ENCODE measurements at places on chromosomes 3 and 15. TPM values are rescaled to one million over a fixed set of nuclear protein-coding genes. Genes with fewer than 3 reads are reported as not detected.

DNA sequence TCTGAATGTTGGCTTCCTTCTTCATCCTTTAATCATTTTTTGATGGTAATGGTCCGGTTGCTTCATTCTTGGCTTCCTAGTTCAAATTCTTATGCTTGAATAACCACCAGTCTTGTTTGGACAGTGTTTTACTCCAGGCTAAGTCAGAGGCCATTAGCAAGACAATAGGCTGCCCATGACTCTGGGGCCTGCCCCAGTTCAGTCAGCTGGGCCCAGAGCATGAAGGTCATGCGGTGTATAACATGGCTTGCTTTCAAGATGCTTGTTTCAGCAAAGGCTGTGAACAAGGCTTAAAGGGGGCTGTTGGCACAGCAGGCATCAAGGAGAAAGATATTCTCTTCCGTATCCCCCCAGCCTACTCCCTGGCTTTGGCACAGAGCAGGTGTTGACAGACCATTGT lies 13.7 kb downstream of the TM4SF18 start:
- no peak overlapping the region for H3K4me3 ChIP-seq
- no peaks in the 10 kb centered on the region for H3K27me3 ChIP-seq

DNA sequence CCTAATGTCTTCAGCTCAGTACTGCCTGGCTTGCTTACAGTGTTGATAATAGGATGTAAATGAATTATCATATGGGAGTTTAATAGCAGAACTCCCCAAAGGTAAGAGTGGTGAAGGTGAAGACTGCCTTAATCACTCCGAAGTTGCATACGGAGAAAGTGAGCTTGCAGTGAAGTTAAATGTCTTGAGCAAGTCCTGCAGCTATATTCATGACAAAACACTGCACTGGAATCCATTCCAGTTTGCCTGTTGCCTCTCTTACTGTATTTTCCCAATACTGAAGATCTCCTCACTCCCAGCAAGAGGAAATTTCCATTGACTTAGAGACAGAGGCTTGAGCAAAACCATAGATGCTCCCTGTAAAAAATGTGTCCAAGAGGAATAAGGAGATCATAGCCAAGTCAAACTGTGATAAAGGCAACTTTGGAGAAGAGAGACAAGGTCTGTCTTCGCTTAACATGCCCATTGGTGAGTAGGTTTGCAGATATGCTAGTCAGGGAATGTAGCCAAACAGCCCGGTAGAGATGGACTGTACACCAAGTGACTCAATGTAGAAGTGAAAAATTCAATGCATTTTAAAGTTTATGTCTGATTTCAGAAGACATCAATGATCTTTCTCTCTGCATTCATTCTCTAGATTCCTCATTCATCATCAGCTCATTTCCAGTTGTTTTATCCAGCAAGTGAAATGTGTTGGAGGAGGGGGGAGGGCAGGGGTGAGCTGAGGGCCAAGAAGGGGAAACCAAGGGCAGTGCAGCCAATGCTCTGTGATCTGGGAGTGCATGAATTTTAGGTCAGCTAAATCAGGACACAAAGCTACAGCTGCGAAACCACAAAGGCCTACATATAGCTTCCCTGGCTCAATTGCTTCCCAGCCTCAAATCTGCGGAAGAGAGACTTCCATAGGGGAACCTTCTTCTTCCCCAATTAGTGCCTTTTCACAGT lies 667.1 kb upstream of the NR2F2 start:
- no peak overlapping the region for H3K27ac ChIP-seq
- no peaks in the 10 kb centered on the region for H3K36me3 ChIP-seq
- H3K27me3 ChIP-seq: no peaks in the 10 kb centered on the region
- H3K4me1 ChIP-seq: no peaks in the 10 kb centered on the region
- no peak overlapping the region for H3K4me3 ChIP-seq

DNA sequence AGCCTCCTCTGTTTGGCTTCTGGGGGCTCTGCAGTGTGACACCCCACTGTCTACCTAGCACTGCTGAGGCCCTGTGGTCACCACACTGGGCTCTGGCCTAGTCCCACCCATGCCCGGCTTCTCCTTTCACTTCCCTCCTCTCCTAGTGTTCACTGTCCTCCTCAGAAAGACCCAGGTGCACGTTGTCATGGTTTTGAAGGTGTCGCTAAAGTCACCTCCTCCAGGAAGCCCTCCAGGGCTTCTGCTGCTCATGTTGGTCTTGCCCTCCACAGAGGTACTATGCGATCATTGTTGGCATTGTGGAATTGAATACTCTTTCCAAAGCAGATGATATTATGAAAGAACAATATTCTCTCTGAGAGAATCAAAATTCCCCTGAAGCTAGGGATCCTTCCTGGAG lies 163.5 kb downstream of the GABRG3 start:
- H3K27me3 ChIP-seq: no peaks in the 10 kb centered on the region
- DNase-seq: no peak
- H3K4me3 ChIP-seq: no peak overlapping the region

- no peaks in the 10 kb centered on the region for H3K4me1 ChIP-seq
- DNase-seq: no peak
- H3K27ac ChIP-seq: no peak overlapping the region
- H3K36me3 ChIP-seq: no peaks in the 10 kb centered on the region
- H3K4me3 ChIP-seq: no peak overlapping the region
Measured at GRCh38 chr15:80590761-80591355, 104.3 kb upstream of the ABHD17C start.

DNA sequence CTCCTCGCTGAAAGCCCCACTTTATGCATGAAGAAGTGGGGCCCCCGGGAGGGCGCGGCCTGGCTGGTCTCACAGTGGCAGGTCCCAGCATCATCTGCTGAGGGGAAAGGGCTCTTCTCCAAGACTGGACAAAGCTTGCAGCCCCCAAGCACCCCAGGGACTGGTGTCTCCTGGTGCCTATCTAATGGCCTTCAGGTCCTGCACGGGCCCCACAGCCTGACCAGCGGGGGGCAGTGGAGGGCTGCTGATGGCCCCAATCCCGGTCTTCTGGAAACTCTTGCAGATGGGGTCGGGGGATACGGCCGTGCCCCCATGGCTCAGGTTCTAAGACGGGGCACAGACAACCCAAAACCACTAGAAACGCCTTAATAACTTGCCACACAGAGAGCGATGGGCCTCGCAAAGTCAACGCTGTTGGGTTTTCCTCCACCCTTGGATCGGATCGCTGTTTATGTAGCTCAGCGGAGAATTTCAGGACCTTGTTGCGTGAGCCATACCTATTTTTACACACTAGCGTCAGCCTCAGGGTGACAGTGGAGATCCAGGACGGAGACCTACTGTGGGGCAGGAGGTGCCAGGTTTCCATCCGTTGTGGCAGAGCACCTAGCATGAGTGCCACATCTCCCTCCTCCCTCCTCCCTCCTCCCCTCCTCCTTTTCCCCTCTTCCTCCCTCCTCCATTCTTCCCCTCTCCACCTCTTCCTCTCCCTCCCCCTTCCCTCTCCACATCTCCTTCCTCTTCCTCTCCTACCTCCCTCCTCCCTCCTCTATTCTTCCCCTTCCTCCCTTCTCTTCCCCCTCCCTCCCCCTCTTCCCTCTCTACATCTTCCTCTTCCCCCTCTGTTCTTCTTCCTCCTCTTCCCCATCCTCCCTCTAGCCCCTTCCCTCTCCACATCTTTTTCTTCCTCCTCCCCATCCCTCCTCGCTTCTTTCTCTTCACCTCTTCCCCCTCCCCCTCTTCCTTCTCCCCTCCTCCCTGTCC lies 79.3 kb upstream of the ALDH1L1 start:
- H3K36me3 ChIP-seq: no peaks in the 10 kb centered on the region
- H3K4me3 ChIP-seq: no peak overlapping the region
- no peak overlapping the region for H3K27ac ChIP-seq
- DNase-seq: no peak
- H3K27me3 ChIP-seq: no peaks in the 10 kb centered on the region

DNA sequence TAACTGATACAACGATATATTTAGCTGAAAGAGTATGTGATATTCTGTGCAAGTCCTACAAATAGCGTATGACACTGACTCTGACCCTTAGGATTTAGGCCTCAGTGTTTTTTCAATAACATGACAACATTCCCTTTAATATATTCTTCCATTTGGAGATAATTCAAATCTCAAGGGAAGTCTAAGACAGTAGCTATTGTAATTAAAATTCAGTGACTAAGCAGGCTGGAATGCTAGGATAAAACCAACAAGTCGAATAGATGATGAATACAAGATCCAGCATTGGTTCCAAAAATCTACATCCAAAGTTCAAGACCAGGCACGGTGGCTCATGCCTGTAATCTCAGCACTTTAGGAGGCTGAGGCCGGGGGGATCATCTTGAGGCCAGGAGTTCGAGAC lies 56.2 kb downstream of the QTRT2 start:
- no peak overlapping the region for H3K27ac ChIP-seq
- H3K4me1 ChIP-seq: no peaks in the 10 kb centered on the region
- DNase-seq: no peak
- no peak overlapping the region for H3K4me3 ChIP-seq
- no peaks in the 10 kb centered on the region for H3K36me3 ChIP-seq

DNA sequence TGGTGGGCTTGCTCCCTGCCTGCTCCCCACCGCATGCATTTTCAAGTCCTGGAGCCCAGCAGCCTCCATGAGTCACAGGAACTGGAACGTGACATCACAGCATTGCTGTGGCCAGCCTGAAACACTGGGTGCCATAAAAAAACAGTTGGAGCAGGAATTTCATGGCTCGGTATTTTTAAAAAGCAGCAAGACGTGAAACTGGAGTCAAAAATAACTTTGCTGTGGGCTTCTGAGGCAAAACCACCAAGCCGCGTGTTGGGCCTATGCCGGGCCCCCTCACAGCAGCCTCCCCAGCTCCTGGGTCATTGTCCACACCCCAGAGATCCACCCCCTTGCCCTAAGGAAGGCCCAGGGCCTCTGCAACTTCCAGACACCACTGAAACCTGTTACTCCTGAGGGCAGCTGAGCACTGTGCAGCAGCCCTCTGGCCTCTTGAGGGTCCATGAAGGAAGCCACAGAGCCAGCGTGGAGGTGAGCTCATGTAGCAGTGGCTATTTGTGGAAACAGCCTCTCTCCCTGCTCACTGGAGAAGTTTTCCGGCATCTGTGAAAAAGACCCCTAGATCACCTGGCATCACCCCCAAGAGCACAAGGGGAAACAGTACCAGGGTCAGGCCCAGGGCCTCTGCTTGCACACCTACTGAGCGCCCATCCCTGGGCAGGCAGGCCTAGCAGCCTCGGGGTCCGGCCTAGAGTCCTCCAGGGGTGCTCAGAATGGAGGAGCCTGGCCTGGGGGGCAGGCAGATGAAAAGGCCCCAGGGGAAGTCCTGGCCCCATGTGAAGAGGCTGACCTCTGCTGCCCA lies 34.0 kb upstream of the DUSP7 start:
- H3K27ac ChIP-seq: no peak overlapping the region
- H3K4me1 ChIP-seq: peaks cover 11% of the 10 kb centered on the region
- H3K27me3 ChIP-seq: no peaks in the 10 kb centered on the region
- H3K4me3 ChIP-seq: no peak overlapping the region
- no peak for DNase-seq

DNA sequence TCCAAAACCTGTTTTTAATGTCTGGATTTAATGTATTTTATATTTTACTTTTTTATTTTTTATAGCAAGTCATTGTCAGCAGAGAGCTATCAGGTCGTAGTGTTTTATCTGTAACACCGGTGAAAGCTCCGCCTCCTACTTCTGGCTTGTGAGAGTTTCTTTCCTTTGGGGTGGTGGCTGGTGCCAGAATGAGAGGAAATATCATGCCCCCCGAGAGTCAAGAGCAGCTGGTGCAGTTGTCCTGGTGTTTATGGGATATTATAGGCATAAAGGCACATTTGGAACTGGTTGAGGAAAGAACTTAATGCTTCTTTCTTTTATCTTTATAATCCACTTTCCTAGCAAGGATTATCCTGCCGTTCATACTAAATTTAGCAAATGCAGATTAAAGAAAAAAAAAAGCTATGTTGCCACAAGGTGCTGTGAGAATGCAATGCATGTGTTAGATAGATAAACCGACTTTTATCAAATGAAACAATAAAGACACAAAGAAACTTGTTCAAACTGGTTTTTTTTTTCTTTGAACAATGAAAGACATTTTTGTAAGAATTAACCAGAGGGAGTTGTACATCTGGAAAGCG lies 260.1 kb upstream of the PLSCR5 start:
- no peaks in the 10 kb centered on the region for H3K27me3 ChIP-seq
- no peak for DNase-seq
- H3K4me1 ChIP-seq: no peaks in the 10 kb centered on the region
- H3K4me3 ChIP-seq: no peak overlapping the region
- no peak overlapping the region for H3K27ac ChIP-seq

DNA sequence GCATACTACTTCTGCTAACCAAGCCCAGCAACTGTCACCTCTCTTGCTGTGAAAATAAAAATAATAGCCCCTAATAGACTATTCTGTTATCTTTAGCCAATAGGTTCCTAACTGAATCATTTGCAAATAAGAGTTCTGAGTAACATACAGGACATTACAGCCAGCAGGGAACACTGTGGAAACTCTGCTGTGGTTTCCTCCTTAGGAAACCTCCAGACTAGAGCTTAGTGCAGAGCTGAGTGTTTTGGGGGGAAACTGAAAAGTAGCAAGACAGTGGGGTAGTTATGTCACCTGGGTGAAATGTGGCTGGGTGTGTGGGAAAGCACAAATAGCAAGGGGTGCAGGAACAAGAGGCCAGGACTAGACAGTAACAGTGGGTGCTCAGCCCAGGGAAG lies 32.4 kb downstream of the DZIP1L start:
- no peaks in the 10 kb centered on the region for H3K27me3 ChIP-seq
- H3K27ac ChIP-seq: no peak overlapping the region
- H3K4me1 ChIP-seq: no peaks in the 10 kb centered on the region
- no peak for DNase-seq

- H3K4me3 ChIP-seq: no peak overlapping the region
- no peaks in the 10 kb centered on the region for H3K27me3 ChIP-seq
- DNase-seq: no peak
Measured at GRCh38 chr3:130901463-130902204, 7.8 kb downstream of the ATP2C1 start.

GRCh38 chr3:1469248-1469647 lies 376.4 kb downstream of the CNTN6 start:
- H3K27ac ChIP-seq: no peak overlapping the region
- no peaks in the 10 kb centered on the region for H3K36me3 ChIP-seq
- H3K27me3 ChIP-seq: no peaks in the 10 kb centered on the region
- no peak for DNase-seq
- no peak overlapping the region for H3K4me3 ChIP-seq

The SH2D7 gene
- not detected for total RNA-seq

The TIMP4 gene
- not detected for total RNA-seq

The DUOXA2 gene
- not detected for total RNA-seq

The CNTN6 gene
- total RNA-seq: not detected
